ENCODE measurements at places on chromosomes 7 and 10.

- no peak for DNase-seq
These were observed 137.2 kb downstream of the ARHGAP22 start for GRCh38 chr10:48467669-48468068.

DNA sequence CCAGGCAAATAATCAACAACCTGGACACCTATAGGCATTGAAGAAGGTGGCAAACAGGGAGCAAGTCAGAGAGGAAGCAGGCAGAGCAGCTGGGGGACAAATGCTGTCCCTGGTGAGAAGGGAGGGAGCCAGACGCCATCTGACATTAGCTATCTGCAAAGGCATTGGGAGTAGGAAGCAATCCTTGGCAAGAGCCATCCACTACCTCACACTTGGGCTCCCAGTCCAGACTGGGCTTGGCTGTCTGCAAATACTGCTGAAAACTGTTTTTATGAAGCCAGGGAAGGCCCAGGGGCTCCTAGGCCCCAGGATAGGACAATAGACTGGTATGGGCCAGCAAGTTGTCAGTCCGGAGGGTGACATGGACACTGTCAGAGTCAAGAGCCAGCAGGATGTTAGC, 132.5 kb downstream of the SORBS1 start:
- DNase-seq, result no peak

DNA sequence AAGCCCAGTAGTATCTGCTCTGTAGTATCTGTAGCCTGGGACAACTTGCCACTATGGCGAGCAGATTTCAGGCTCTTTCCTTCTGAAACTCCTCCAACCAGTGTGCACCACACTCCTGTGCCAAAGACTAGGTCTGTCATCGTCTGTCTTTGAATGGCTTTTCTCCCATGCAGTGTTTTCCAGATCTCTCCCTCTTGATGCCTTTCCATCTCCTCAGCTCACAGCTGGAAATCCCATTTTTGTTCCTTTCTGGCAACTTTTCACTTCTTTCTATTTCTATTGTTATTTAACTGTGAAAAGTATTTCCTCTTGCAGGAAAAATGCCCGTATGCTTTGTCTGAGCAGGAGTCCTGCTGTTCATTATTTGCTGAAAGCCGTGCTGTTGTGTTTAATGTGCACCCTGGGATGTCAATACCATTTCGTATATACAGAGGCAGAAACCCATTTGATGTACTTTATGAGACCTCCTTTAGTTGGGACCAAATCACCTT, 373.7 kb downstream of the PHTF2 start:
- DNase-seq, result no peak

- peak; percentile 77 for DNase-seq
These were observed 6.1 kb downstream of the GSTO2 start for GRCh38 chr10:104274762-104275721.

GRCh38 chr10:130360826-130361311, 224.7 kb downstream of the GLRX3 start:
- DNase-seq, result peak; percentile 13

DNA sequence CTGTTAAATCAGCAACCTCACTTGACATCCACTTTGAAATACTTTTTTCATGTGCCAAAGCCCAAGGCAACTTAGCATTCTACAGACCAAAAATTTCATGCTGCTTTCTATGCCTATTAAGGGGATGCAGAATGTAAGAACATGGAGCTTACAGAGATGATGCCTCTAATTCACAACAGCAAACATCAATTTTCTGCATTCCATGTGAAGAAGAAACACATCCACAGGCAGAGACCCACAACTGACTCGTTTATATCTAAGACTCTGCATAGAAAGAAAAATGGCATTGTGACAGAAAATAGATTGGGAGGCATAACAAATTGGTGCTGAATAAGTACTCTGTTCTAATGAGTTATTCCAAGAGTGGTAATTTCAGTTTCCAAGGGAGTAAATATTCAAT, 107.6 kb downstream of the SGMS1 start:
- DNase-seq, result no peak

DNA sequence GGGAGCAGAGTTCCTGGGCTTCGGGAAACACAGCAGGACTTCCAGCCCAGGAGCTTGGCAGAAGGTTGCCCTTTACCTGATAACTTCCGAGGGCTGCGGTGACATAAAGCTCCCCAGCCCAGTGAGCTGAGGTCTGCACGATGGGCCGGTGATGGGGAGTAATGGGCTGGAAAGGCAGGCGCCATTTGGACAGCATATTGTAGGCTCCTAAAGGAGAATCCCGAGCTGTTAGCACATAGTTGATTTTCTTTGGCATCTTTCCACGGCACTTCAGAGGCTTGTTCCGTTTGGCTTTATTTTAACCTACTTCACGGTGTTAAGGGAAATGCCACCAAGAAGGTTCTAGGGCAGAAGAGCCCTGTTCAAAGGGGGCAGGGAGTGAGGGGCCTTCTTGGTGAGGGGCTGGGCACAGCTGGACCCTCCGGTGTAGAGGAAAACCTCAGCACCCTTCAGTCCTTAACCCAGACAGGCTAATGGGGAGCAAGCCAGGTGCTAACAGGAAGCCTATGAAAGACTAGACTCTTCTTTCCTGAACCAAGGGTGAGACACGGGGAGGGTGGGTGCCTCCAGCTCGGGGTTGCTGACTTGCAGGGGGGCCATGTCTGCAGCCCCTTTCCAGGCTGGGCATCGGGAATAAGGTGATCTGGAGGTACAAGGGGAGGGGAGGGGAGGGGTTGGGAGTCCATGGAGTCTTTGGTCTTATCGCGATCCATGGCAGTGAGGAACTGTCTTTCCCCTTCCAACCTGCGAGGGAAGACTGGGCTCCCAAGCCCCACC, 347.7 kb downstream of the GLRX3 start:
- DNase-seq, result no peak

DNA sequence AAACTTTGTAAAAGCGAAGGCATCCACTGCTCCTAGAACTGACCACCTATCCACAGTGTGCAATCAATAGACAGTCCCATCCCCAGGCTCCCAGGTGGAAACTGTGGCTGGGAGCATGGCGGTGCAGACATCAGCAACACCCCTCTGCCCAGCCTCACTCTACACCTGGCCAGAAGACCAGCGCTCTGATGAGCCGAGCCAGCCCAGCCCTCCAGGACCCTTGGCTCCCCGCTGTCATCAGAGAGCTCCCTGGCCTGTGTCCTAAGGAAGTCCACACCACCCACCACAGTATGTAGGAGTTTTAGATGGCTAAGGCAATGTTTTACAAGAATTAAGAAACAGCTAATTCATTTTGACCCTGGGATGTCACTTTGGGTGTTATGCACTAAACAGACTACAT, 81.0 kb downstream of the VOPP1 start:
- no peak for DNase-seq

GRCh38 chr10:110829721-110830410, 41.9 kb upstream of the PDCD4 start:
- no peak for DNase-seq

GRCh38 chr10:119267384-119267783, 60.0 kb downstream of the GRK5 start:
- DNase-seq, result no peak

GRCh38 chr10:56991591-56992069, 630.6 kb upstream of the ZWINT start:
- DNase-seq, result no peak

DNA sequence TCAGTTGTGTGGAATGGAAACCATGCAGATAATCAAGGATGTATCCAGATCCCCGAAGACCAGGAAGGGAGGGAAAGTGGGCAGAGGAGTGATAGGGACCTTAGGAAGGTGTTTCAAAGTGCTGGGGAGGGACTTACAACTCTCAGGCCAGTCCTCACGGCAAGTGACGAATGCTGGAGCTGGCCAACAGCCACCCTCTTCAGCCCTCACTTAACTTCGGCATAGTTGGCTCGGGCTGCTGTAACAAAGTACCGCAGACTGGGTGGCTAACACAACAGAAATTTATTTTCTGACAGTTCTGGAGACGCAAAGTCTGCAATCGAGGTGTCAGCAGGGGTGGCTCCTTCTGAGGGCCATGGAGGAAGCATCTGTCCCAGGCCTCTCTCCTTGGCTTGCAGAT, 265.9 kb upstream of the YAE1 start:
- no peak for DNase-seq

DNA sequence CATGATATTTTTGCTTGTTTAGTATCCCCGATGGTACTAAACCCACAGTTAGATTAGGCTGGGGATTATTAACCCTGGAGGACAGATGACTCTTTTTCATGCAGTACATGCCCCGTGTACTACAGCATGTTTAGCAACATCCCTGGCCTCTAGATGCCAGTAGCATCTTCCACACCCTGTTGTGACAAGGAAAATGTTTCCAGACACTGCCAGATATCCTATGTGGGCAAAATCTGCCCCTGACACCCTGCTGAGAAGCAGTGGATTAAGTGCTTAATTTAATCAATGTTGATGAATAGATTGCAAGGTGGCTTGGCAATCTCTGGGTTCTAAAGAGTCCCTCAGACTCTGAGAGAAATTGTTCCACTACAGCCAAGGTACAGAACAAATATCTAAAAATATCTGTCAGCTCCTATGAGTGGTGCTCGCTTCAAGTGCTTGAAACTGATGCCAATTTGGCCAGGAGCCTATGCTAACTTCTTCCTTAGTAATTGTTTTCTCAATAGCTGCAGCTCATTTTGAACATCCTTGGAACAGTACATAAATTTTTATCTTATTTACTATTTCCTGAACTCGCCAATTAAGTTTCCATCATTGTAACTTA, 247.0 kb downstream of the SORCS1 start:
- no peak for DNase-seq

- DNase-seq, result no peak
These were observed 71.5 kb downstream of the ZNF92 start for GRCh38 chr7:65444899-65445823.

All from activated CD8-positive, alpha-beta memory T cell treated with anti-CD3 and anti-CD28 coated beads, Interleukin-2, amount 50 U/mL, for 48 hours (primary cell).